ENCODE measurements at places on chromosomes 3 and 15.

DNA sequence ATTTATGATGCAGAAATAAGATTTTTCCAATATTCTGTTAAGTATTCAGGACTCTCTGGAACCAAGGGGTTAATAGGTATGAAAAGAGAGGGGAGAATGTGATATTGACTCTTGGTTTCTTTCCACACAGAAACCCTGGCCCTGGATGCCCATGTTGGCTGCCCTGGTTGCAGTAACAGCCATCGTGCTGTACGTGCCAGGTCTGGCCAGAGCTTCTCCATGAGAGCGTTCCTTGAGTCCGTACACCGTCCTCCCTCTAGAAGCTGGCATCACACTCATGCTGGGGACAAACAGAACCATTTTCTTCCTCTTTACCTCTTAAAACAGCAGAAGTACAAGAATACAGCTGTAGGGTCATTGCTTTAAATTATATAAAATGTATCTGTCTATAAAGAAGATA lies 81.1 kb upstream of the FLNB start:
- DNase-seq: no peak

GRCh38 chr15:69983696-69984265 lies 113.9 kb downstream of the TLE3 start:
- DNase-seq: no peak

DNA sequence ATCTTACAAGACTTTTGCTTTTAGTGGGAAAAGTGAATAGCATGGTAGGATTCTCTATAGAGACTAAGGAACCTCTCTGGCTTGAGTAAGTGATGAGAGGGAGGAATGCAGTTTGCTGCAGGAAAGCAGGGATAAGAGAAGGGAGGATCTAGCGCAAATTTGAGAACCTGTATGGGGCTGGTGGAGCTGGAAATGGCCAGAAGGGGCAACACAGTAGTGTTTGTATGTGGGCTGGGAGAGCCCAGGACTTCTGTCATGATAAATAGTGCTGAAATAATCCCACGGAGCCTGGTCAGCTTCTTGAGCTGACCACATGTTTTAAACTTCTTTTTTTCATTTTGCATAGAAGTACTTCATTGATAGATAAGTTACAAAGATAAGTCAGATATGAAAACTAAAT lies 11.2 kb upstream of the SHC4 start:
- DNase-seq: no peak

DNA sequence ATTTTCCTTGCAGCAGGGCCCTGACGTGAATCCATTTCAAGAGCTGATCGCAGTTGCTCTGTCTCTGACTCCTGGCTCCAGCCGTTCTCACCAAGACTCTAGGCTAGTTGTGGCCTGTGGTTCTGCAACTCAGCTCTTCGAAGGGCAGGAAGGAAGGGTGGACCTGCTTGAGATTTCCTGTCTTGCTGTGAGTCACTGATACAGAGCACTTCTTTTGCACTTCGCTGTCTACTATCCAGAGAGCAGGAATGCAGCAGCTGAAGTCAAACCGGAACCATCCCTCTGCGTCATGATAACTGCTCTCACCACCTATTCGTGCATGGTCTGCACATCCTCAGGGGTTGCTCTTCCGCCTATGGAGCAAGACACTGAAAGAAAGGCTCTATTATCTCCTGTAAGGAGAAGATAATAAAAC lies 59.7 kb downstream of the RAP2B start:
- no peak for DNase-seq

DNA sequence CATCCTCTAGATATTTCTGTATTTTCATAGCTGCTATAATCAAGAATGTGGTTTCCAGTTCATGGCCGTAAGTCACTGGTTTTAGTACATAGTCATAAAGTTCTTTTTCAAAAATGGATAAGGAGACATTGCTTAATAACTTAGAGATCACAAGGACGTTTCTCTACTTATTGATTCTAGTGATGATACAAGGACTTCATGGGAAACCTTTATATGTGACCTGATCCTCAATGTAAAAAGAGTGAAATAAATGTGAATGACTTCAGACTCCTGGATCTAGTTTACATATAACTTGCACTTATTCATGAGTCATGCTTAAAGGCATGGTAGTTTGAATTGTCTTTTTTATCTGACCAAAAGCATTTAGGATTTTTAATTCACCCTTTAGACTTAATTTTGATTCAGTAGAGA lies 35.2 kb downstream of the TSC22D2 start:
- DNase-seq: no peak

GRCh38 chr15:62301993-62302675 lies 137.0 kb upstream of the C2CD4B start:
- no peak for DNase-seq

- DNase-seq: no peak
Measured at GRCh38 chr15:70646169-70646568, 117.2 kb downstream of the UACA start.

DNA sequence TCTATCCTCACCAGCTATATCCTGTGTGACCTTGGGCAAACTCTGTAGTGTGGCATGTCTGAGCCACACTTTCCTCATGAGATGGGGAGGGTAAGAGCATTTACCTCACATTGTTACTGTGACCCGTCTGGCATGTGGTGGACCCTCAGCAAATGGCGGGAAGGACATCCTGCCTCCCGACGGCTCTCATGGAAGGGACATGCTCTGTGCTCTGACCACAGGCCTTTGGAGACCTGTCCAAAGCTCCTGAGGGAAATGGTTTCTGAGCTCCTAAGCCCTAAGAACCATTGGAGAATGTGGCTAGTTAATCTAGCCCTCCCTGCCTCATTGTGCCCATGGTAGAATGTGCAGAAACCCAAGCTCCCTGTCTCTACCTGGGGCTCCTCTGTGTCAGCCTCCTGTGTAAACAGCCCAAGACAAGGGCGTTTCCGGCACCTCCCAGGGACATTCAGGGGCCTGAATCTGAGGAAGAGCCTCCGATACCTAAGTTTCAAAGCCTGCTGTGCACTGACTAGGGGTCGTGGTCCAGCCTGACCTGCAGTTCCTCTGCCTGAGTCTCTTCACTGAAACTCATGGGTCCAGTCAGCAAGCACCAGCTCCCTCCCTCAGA lies 29.0 kb downstream of the XYLB start:
- no peak for DNase-seq

GRCh38 chr3:128993461-128994172 lies at the start of gene CFAP92:
CFAP92 (minus strand) TSS chr3:128994076; CDS start chr3:128993304, 772 bp downstream.
- DNase-seq: peak; percentile 60

- DNase-seq: no peak
Measured at GRCh38 chr3:155185631-155186071, 105.5 kb downstream of the MME start.

GRCh38 chr3:185280572-185281365 lies 26.9 kb upstream of the EHHADH start:
- DNase-seq: peak; percentile 42

- no peak for DNase-seq
Measured at GRCh38 chr3:87206070-87206469, 21.0 kb upstream of the CHMP2B start.

Measured in NCI-H446 (cell line).